ENCODE measurements at places on chromosomes 1 and 21. TPM values are rescaled to one million over a fixed set of nuclear protein-coding genes. Genes with fewer than 3 reads are reported as not detected.

UQCRHL gene
- 0.92 TPM for polyA plus RNA-seq

DCST2 gene
- polyA plus RNA-seq: 1.1 TPM

GBP6 gene
- not detected for polyA plus RNA-seq

BGLAP gene
- polyA plus RNA-seq: 2.2 TPM

MYBPH gene
- polyA plus RNA-seq: 0.21 TPM

LRRC71 gene
- polyA plus RNA-seq: 1.4 TPM

TSSK3 gene
- polyA plus RNA-seq: 1.5 TPM

MTARC2 gene
- 49.3 TPM for polyA plus RNA-seq

NR5A2 gene
- 1.9 TPM for polyA plus RNA-seq
